ENCODE measurements at places on chromosomes 2 and 18. TPM values are rescaled to one million over a fixed set of nuclear protein-coding genes. Genes with fewer than 3 reads are reported as not detected.
A peak's percentile ranks its signal among the peaks of the same experiment; 100 is the strongest.

- no peak for DNase-seq
Measured at GRCh38 chr2:110675679-110676078, 2.2 kb downstream of the BUB1 start.

- no peak for DNase-seq
Measured at GRCh38 chr2:134395779-134396178, 141.9 kb downstream of the MGAT5 start.

DNA sequence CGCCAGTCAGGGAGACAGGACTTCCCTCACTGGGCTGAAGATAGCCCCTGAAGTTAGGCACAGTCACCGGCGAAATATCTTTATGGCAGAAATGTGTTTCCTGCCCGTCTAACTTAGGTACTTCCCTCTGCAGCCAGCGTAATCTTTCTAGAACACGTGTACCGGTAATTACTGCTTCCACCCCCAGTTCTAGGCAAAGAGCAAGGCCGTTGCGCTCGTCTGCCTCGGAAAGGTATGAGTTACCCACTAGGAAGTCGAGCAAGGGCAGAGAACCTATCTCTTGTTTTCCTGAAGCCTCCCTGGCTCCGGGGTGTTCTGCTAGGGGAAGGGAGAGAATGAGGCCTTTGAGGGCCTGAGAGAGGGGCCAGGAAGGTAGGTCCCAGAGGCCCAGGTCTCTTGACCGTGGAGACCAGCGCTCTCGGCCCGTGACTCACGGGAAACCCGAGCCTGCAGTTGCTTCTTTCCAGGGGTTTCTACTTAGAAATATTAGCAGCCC is 70.0 kb downstream of the TWSG1 start:
- no peak for DNase-seq

DNA sequence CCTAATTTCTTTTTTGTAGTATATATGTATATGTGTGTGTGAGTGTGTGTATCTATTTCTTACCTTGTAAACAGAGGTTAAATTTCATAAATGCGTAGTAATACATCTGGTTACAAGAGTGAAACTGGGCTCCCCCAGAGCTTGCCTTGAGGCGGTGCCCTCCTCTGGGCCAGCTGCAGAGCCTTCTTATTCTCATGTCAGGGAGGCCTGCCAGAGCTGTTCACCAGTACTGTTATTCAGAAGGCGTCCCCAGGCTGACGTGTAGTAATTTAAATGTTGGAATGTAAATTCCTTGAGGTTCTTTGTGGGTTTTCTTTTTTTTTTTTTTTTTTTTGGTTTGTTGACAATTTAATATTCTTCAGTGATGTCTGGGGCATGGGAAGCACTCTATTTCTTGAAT is 11.2 kb downstream of the COPS8 start:
- no peak for DNase-seq

DNA sequence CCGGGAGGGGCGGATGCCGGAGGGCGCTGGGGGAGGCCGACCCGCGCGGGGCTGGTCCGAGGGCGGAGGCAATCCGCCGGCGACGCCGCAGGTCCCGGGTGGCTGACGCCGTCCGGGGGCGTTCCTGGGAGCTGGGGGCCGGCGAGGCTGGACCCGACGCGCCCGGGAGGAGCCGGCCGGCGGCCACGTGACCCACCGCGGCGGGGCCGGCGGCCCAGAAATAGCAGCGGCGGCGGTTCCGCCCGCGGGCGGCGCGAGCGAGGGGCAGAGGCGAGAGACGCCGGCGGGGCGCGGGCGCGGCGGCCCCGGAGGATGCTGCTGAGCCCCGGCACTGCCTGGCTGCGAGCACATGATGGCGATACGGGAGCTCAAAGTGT is at the start of gene RAB31:
Gene RAB31 (plus strand): TSS at position 245 of the 377 bp plus-strand sequence. CDS start 105 bp downstream, at position 350.
- peak; percentile 56 for DNase-seq

- DNase-seq, result no peak
Measured at GRCh38 chr2:130957915-130958314, 121.2 kb downstream of the ARHGEF4 start.

- DNase-seq, result no peak
Measured at GRCh38 chr2:170144761-170145160, 33.2 kb upstream of the MYO3B start.

DNA sequence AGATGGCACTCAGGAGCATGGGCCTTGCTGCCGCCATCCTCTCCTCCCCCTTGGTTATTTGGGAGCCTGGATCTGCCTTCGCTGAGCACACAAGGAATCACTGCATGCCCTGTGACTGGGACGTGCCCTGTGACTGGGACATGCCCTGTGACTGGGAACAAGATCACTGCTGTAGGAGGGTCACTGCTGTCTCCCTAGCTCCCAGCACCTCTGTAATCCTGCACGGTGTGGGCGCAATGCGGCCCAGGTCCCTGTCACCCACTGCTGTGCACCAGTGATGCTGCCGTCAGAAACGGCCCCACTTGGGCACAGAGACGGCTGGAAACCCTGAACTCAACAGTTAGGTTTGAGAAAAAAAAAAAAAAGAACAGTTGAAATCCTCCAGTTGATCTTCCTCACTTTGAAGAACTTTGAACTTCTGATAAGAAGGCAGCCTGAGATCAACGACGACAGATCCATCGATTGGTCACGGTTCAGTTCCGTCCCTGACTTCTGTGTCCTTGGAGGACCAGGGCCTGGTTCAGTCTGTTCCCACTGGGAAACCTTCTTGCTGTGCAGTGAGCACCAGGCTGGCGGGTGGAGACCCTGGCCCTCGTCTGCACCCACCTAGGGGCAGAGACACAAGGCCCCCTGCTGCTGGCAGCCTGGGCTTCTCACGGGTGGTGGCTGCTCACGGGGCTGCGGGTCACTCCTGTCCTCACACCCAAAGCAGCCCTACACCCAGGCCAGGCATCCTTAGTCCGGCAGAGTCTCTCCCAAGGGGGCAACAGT is 125.9 kb downstream of the PXDN start:
- no peak for DNase-seq

- DNase-seq, result no peak
Measured at GRCh38 chr2:65366595-65367125, 65.7 kb downstream of the SPRED2 start.

DNA sequence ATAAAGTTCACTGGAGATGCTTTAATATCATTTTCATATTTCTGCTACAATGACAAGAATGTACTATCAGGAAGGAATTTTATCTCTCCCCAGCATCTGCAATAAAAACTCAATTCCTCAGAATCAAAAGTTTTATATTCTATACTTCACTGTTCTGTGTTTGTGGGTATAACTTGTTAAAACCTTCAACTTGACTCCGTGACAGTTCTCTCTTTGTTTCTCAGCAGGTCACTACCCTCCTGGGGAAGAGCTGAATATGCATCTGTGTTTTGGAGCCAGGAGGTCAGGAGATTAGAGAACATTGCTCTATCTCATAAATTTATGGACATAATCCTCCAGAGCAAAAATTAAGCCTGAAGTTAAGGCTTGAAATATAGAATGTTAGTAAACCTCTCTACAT is 411.4 kb downstream of the TRIB2 start:
- DNase-seq, result no peak

DNA sequence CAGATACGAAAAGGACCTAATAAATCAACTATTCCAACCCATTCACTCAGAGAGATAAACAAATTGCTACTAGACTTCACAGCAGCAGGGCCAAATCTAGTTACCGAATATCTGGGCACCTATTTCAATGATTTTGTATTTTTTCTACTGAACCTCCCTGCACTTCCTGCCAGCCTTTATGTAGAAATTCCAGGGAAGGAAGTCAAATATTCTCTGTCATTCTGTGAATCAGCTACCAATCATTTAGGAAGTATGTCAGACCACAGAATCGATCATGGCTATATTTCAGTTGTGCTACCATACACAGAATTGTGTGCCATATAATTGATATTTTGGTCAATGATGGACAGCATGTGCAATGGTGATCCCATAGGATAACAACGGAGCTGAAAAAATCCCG is 109.6 kb upstream of the SPOPL start:
- DNase-seq, result no peak

DNA sequence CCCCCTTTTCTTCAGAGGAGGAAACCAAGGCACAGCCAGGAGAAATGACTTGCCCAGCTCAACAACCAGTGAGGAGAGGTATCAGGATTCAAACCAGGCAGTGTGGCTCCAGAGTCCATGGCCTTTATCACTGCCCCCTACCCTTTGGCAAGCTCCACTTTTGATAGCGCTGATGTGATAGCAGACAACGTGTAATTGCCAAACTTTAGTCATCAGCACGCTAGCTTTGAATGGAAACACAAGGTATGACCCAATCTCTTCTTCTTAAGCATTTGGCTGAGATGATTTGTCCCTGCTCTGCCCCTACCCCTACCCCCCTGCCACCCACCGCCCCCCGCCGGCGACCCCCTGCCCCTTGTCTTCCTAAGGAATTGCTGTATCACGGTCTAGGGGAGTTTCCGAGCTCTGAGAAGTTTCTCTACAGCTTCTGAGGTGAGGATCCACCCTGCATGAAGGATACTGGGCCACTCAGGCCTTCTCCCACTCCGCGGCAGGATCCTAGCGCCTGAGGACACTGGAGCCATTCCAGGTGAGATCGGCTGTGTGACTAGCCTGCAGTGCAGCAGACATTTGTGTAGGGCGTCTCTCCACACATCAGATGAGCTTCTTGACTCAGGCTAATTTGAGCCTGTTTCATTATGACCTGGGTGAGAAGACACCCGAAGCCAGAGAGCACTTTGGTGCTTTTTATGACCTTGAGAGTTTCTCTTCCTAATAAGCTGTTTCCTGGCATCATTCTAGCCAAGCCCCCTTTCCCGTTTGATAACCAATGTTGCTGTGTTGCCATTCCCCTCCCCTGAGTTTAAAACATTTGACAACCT is 75.1 kb upstream of the MAP4K4 start:
- no peak for DNase-seq

DNA sequence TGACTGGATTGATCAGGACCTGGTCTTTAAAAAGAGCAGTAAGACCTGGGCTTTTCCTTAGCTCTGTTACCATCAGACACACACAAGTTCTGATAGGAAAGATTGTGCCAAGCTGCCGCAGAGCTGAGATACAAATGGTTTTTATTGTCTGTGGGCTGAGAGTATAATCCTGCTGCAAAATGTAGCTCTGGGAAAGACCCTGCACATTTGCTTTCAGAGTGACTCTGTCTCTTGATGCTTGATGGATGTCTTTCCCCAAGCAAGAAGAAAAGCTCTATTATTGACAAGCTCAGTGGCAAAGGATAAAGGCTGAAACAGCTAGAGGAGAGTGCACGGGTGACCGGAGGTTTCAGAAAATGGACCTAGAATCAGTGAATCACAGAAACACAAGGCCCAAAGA is 95.3 kb upstream of the PARD3B start:
- no peak for DNase-seq

DNA sequence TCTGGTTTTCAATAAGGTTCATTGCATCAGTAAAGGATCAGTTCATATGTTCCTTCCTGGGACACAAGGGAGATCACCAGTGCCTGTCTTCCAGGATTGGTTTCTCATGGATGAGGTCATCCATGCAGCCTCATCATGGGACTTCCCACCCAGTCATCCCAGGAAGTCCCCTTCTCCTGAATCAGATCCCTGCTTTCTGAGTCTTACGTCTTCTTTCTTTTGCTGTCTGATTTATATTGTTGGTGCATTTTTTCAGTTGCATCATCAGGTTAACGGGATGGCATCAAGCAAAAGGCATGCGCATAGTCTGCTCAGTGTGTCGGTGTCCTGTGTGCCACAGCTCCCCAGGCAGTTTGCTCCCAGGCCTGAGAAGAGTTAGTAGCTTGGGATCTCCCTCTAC is 105.9 kb downstream of the SOX11 start:
- DNase-seq, result no peak

DNA sequence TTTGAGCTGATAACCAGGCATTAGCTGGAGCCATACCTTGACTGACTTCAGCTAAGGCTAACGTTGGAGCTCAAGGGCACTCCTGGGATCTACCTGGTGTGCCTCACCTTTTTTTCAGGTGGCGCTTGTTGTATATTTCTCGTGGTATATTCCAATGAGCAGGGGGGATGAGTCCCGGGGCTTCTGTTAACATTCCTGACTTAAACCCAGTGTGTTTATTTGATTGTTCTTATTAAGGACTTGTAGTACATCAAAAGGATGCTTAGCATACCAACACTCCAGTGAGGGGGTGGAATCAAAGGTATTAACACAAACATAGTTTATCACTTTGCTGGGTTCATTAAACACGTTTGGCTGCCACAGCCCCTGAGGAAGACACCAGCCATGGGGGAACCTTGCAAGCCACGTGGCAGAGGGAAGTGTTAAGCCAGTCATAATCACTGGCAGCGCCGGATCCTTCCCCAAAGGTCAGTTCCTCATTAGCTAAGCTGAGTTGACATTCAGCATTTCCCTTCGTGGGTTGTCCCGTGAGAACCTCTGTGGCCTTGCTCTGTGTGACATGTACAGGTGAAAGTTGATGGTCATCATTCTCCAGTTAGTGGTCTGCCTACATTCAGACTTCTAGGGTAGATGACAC is 119.5 kb upstream of the MCFD2 start:
- no peak for DNase-seq

- DNase-seq, result no peak
Measured at GRCh38 chr18:56068701-56069100, 480.7 kb upstream of the TCF4 start.

- no peak for DNase-seq
Measured at GRCh38 chr2:67576991-67577390, 179.9 kb downstream of the ETAA1 start.

The C2orf92 gene
- polyA plus RNA-seq, result 7.1 TPM

The HOXD12 gene
- polyA plus RNA-seq, result 0.33 TPM

The CROCC2 gene
- 0.09 TPM for polyA plus RNA-seq

Measured in left renal pelvis (tissue), 4 donors.